ENCODE measurements at places on chromosomes 1 and 21.
A peak's percentile ranks its signal among the peaks of the same experiment; 100 is the strongest.

- H3K36me3 ChIP-seq: peaks cover 9% of the 10 kb centered on the region
- H3K27ac ChIP-seq: no peak overlapping the region
- H3K4me1 ChIP-seq: peaks cover 56% of the 10 kb centered on the region
- peaks cover 86% of the 10 kb centered on the region for H3K27me3 ChIP-seq
These were observed 60.7 kb downstream of the MAN1C1 start for GRCh38 chr1:25677193-25677773.

DNA sequence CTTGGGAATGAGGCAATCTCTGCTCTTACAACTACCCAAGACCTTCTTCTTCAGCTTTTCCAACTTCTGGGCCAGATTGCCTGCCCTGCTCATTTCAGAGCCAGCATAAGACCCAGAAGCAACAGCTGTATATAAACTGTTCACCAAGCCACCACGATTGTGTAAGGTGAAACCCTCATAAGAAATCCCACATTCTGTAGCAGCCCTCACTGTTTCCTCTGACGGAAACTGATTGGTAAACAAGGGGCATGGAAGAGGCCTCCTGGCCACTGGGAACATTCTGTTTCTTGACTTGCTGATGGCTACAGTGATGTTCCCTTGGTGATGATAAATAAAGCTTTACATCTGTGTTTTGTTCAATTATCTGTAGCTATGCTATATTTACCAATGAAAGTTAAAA, 39.7 kb upstream of the EXO1 start:
- H3K27ac ChIP-seq: no peak overlapping the region
- no peaks in the 10 kb centered on the region for H3K4me1 ChIP-seq
- no peak overlapping the region for H3K4me3 ChIP-seq
- H3K27me3 ChIP-seq: no peaks in the 10 kb centered on the region
- no peaks in the 10 kb centered on the region for H3K36me3 ChIP-seq

GRCh38 chr1:231723146-231723545, 96.6 kb downstream of the DISC1 start:
- H3K4me1 ChIP-seq: no peaks in the 10 kb centered on the region
- no peak overlapping the region for H3K27ac ChIP-seq
- no peak for DNase-seq
- H3K27me3 ChIP-seq: no peaks in the 10 kb centered on the region

GRCh38 chr1:67883069-67883468, 49.8 kb upstream of the GNG12 start:
- no peaks in the 10 kb centered on the region for H3K36me3 ChIP-seq
- H3K4me3 ChIP-seq: no peak overlapping the region
- H3K27ac ChIP-seq: no peak overlapping the region

DNA sequence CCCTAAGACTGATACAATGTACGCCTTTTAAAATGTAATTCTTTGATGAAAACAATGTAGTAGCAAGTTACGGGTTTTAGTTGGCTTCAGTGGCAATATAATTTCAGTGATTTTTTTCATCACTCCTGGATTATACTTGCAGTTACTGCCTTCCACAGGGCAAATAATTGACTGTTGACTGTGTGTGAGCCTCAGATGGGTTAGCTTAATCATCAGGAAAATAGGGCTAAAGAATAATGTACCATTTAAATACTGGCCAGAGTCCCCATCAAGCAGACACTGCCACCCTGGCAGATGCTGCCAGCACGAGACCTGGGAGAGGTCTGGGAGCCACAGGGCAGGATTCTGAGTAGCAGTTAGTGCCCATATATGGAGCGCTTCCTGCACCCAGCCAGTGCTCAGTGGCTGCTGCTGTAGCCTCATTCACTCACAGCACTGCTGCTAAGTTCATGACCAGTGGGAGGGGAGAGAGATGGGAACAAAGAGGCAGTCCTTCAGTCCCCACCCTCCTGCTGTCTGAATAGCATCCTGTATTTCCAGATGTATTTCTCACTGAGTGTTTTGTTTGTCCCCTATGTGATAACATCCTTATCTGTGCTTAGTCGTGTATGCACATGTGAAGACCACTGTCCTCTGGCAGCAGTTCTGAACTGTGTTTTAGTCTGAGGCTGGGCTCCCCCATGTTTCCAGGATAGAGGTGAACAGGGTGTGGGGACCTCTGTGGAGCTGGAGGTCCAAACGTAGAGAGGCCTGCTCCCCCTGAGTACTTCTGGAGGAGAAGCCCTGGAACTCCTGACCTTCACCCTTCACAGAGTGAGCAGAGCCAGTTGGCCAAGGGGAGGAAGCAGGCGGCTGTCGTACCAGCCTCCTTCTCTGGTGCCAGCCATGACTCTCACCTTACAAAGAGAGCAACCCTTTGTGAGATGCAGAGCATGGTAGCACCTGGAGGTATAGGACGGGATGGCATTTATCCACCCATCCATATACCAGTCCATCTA, 80.4 kb downstream of the ADARB1 start:
- peak; percentile 51 for DNase-seq
- H3K27me3 ChIP-seq: no peaks in the 10 kb centered on the region
- peaks cover 43% of the 10 kb centered on the region for H3K4me1 ChIP-seq
- peak overlapping the region; percentile 39 for H3K27ac ChIP-seq

DNA sequence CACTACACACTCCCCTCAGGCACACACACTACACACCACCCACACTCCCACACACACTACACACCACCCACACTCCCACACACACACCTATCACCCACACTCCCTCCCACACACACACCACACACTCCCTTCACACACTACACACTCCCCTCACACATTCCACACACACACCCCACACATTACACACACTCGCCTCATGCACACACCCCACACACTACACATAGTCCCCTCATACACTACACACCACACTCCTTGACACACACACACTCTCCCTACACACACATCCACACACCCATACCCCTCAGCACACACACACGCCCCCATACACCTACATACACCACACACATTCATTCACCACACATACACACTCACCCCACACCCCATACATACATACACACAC, 31.0 kb upstream of the SELENON start:
- peaks cover 49% of the 10 kb centered on the region for H3K27me3 ChIP-seq
- peaks cover 7% of the 10 kb centered on the region for H3K4me1 ChIP-seq
- no peak overlapping the region for H3K4me3 ChIP-seq
- peak overlapping the region; percentile 35 for H3K27ac ChIP-seq

DNA sequence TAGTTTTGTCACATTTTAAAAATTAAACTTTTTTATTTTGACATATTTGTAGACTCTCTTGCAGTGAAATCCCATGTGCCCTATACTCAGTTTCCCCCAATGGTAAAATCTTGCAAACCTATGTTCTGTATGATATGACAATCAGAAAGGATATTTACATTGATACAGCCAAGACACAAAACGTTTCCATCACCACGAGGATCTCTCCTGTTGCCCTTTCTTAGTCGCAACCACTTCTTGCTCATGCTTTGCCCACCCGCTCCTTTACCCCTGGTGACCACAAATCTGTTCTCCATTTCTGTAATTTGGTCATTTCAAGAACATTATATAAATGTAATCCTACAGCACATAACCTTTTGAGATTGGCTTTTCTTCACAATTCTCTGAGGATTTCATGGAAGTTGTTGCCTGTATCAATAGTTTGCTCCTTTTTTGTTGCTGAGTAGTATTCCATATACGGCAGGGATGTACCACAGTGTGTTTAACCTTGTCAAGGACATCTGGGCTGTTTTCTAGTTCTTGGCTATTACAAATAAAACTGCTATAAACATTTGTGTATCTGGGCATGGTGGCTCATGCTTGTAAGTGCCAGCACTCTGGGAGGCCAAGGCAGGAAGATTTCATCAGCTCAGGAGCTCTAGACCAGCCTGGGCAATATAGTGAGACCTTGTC, 14.0 kb upstream of the BATF3 start:
- no peaks in the 10 kb centered on the region for H3K36me3 ChIP-seq
- no peaks in the 10 kb centered on the region for H3K27me3 ChIP-seq
- H3K4me1 ChIP-seq: peaks cover 32% of the 10 kb centered on the region
- H3K27ac ChIP-seq: no peak overlapping the region
- H3K4me3 ChIP-seq: no peak overlapping the region

DNA sequence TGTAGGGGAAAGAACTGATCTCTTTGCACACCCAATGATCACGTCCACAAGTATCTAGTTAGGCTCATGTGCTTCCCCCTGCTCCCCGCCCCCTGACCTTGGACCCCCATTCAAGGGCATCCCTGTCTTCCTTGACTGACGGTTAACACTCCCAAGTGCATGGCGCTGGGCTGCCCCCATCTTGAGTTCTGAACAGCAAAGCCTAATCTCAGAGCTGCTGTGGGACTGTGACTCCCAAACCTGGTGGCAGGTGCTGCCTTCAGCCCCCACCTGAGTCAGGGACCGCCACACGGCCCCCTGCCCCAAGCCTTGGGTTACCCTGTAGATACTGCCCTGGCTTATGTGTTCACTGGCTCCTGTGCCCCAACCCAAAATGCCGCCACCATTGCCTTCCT, 925 bp downstream of the TNNI1 start:
- peaks cover 5% of the 10 kb centered on the region for H3K27me3 ChIP-seq
- H3K4me1 ChIP-seq: no peaks in the 10 kb centered on the region
- H3K27ac ChIP-seq: no peak overlapping the region
- no peaks in the 10 kb centered on the region for H3K36me3 ChIP-seq

DNA sequence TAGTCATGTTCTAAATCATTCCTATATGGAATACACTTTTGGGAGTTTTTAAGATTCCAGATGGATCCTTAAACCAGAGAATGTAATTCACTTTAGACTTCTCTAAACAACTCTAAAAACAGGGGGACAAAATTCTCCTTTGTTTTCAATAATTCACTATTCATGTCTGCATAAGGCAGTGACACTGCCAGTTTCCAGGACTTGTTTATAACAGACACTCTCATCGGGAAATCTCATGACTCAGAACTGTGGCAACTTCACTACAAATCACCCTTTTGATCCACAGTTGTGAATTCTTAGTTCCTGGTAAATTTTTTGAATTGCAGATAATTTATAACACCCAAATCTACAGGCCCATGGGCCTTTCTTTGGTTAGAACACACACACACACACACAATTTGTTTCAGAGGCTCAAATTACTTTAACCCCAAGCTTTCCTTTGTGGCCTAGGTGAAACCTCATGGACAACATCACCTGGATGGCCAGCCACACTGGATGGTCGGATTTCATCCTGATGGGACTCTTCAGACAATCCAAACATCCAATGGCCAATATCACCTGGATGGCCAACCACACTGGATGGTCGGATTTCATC, at the start of gene OR2T4:
Gene OR2T4 (plus strand): TSS at position 545 of the 595 bp plus-strand sequence. CDS start 0 bp downstream, at position 545.
- no peak within 1 kb of the TSS for H3K27ac ChIP-seq
- DNase-seq: no peak
- no peak within 1 kb of the TSS for H3K4me3 ChIP-seq
- no peaks in the 10 kb centered on the region for H3K36me3 ChIP-seq

DNA sequence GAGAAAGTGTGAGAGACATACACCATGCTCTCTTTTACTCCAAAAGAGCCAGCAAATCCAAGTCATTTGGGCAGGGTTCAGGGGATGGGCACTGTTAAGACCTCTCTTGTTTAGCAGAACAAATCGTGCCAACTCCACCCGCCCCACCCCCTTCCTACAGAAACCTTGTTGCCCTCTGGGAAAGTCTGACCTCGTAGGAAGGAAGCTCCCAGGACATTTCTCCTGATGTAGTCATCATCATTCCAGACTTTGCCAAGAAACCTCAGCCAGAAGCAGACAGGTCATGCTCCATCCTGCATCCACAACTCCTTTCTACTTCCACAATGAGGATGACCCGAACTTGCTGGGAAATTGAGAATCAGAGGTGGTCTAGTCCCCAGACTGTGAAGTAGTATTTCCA, 57.7 kb downstream of the UBE2T start:
- peaks cover 5% of the 10 kb centered on the region for H3K4me1 ChIP-seq
- no peak overlapping the region for H3K4me3 ChIP-seq
- no peaks in the 10 kb centered on the region for H3K36me3 ChIP-seq
- no peak for DNase-seq
- peaks cover 38% of the 10 kb centered on the region for H3K27me3 ChIP-seq
- H3K27ac ChIP-seq: no peak overlapping the region

DNA sequence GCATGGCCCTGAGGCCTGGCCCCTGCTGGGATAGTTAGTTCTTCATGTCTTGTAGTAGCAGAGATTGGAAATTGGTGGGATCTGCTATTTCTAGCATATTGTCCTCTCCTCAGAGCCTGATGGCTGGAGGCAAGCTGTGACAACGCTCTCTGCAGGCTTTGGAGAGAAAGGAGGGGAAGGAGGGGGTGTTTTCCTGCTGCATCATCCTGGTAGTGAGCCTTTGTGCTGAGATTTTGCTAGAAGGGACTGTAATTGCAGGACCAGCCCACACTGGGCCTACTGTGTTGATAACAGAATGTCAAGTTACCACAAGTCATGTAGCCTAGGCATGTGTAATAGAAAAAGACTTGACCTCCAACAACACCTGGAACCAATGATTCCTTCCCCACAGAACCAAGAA, 351.0 kb downstream of the SIPA1L2 start:
- DNase-seq: no peak
- no peak overlapping the region for H3K4me3 ChIP-seq
- H3K4me1 ChIP-seq: no peaks in the 10 kb centered on the region
- H3K36me3 ChIP-seq: no peaks in the 10 kb centered on the region
- H3K27ac ChIP-seq: no peak overlapping the region

Measured in T-helper 2 cell treated with Interferon-gamma antibody and Interleukin-4, amounts not matched to agents 5 μg/mL and 100 μg/mL, for 36 hours (primary cell).